Stimulated activated CD8-positive, alpha-beta memory T cell treated with anti-CD3 and anti-CD28 coated beads, Interleukin-7, amount 100 ng/mL, for 1 hour (primary cell): ENCODE measurements at places on chromosomes 16 and 17.

- DNase-seq = no peak
Measured at GRCh38 chr16:81601008-81601428, 156.4 kb downstream of the CMIP start.

DNA sequence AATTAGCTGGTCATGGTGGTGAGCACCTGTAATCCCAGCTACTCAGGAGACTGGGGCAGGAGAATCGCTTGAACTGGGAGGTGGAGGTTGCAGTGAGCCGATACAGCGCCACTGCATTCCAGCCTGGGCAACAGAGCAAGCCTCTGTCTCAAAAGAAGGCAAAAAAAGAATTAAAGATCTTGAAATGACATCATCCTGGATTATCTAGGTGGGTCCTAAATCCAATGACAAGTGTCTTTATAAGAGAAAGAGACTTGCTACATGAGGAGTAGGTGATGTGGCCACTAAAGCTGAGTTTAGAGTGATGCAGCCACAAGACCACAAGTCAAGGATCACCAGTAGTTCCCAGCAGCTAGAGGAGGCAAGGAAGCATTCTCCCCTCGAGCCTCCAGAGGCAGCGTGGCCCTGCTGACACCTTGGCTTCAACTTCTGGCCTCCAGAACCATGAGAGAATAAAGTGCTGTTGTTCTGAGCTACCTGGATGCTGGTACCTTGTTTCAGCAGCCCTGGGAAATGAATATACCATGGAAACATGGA, 15.8 kb downstream of the CIITA start:
- DNase-seq = no peak

GRCh38 chr16:7861891-7862582, 529.4 kb downstream of the RBFOX1 start:
- DNase-seq = no peak

GRCh38 chr16:89326721-89327120, 109.2 kb downstream of the ZNF778 start:
- DNase-seq = no peak
